ENCODE measurements at places on chromosomes 11 and 22.

- no peak for DNase-seq
Observed at GRCh38 chr11:19713196-19714021, 772 bp downstream of the NAV2 start.

DNA sequence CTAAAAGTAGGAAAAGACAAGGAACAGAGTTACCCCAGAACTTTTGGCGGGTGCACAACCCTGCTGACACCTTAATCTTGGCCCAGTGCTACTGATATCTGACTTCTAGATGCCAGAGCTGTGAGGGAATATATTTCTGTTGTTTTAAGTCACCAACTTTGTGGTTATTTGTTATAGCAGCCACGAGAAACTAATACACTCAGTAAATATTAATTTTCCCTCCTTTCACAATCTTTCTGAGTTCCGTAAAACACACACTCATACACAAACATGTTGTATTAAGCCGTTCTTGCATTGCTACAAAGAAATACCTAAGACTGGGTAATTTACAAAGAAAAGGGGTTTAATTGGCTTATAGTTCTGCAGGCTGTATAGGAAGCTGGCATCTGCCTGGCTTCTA, 16.1 kb upstream of the ZDHHC13 start:
- no peak for DNase-seq

DNA sequence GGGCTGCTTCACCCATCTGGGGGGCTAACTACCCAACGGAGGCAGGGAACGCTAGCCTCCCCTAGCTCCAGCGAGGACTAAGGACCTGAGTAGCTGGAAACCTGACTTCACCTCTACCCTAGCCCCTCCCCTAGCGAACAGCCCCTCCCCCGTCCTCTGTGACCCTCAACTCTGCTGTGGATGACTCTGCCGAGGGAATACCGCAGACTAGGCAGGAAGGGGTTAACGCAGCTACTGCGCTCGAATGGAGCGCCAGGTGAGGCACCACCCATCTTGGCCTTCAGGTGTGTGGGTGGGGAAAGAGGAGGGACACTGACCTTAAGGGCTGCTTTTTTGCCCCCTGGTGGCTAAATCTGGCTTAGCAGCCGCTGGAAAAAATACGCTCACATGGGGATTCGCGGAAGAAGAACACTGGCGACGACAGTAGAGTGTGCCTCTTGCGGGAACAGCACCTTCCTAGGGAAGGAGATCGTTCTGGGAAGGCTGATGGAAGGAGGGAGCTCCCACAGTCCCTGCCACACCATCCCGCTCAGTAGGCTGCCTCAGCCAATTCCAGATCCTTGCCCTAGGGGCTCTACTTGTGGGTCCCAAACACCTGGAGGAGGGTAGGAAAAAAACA, 4.5 kb upstream of the BCL9L start:
- DNase-seq: peak; percentile 92

DNA sequence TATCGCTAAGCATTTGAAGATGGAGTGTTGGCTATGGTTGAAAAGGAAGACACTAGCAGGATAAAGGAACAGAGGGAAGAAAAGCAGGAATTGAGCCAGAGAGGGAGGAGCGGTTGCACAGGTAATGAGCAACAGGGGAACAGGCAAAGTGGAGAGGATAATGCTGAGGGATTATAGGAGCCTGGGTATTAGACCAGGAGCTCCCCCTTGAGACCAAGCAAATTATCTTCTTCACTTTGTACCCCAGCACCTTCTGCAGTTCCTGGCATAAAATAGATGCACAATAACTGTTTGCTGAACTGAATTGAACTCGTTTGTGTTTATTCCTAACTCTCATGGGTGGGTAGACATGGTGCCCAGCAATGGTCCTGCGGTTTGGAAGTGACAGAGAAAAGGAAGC, 54.6 kb upstream of the OR5P2 start:
- DNase-seq: no peak

DNA sequence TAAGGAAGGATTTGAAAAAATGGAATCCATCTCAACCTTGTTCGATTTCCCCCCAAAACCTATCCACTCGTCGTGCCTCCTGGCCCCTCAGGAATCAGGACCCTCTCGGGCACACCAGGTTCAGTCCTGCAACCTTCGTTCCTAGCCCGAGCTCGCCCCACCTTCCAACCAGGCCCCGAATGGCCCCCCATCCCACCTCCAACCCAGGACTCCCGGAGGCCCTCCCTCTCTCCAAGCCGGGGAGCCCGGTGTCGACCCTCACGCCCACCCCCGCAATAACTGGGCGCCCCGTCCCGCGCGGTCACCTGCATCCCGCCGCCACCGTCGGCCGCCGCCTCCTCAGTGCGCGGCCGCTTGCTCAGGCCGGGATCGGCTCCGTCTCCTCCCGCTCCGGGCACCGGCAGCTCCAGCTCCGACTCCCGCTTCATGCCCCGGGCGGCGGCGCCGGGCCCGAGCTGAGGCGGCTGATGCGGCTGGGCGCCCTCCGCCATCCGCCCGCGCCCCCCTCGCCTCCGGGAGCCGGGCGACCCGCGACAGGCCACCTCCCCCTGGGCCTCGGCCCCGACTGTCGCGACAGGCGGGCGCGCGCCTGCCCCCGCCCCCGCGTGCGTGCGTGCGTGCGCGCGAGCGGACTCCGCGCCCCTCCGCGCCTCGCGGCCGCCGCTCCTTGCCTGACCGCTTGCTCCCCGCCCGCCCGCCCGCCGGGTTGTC, 534 bp downstream of the RBFOX2 start:
- DNase-seq: peak; percentile 58

- DNase-seq: no peak
Observed at GRCh38 chr11:131253142-131253655, 117.2 kb upstream of the NTM start.

DNA sequence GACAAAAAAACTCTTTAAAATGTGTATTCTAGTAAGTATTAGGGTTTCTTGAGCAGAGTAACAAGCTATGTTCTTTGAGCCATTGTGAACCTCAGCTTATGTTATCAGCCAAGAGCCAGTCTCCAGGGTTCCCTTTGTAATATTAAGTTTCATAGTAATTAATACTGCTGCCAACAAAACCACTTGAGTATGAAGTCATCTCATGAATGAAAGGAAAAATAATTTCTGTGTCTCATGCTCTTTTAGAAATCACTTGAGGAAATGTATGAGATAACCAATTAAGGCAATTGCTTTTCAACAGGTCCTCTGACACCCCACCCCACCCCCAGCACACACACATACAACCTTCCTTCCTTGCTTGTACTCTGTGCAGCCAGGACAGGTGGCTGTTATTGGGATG, 59.9 kb downstream of the BBOX1 start:
- no peak for DNase-seq

- no peak for DNase-seq
Observed at GRCh38 chr11:78350091-78350645, 67.5 kb downstream of the GAB2 start.

DNA sequence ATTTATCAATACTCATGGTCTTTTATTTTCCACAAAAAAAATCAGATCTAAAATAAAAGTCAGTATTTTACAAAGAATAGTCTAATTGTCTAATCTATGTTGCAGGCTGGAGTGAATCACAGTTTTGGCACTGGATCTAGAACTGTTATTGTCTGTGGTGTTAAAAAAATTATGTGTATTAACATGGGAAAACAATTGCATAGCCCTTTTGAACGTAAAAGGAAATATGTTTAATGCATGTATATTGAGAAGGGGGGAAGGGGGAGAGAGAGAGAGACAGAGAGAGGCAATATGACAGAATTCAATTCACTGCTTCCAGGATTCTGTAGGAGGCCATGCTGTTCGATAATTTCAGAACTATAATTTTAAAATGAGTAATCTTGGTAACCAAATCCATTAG, 324.9 kb upstream of the CCDC90B start:
- no peak for DNase-seq

- no peak for DNase-seq
Observed at GRCh38 chr11:66857234-66857926, 516 bp downstream of the LRFN4 start.

DNA sequence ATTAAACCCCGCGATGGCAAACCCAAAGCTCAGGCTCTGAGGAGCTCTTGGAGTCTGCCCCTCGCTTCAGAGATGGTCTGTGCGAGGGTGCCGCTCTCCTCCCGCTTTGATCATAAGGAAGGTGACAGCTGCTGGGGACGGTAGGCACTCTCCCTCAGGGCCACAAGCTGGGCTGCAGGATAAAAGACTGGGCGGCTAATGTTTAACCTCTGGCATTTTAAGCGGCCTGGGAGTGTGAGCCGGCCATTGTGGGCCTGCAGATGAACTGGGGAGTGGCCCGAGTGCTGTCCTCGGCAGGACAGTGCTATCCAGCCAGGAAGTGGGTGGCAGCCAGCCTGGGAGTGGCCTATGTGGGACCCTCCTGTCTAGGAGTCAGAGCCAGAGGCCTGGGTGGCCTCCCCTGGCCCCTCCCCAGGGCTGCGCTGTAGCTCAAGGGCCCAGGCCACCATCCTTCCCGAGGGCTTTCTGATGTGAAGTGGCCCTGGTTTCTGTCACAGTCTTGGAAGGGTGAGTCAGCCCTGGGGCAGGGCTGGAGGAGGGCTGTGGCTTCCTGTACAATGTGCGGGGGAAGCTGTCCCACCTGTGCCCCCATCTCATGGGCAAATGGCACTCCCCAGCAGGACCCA, 58.7 kb upstream of the PRODH start:
- DNase-seq: no peak

DNA sequence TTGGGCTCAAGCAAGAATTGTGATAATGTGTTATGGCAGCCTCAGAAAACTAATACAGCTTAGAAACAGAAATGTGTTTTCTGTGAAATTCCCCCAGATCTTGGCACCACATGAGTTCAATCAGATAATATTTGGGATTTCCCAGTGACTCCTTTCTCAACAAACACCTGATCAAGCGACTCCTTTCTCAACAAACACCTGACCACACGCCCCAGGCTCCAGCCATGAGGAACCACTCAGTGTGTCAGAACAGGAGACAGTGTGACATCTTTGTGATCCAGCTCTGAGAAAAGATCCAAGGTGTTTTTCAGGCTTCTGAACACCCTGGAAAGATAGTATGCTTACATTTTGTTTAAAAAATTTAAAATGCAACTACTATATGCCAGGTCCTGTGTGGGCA, 1.9 kb upstream of the UVRAG start:
- no peak for DNase-seq

DNA sequence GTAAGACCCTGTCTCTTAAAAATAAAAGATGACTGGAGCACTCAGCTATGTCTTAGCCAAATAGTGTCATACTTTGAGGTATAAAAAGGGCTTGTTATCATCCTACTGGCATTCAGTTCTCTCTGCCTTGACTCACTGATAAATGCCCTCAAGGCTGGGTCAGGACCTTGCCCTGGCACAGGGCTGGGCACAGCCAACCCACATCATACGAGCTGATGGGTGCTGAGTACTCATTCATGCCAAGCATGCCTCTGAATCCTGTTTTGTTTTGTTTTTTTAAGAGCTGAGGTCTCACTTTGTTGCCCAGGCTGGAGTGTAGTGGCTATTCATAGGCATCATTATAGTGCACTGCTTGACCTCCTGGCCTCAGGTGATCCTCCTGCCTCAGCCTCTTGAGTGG, 1.9 kb downstream of the SMTNL1 start:
- DNase-seq: no peak

DNA sequence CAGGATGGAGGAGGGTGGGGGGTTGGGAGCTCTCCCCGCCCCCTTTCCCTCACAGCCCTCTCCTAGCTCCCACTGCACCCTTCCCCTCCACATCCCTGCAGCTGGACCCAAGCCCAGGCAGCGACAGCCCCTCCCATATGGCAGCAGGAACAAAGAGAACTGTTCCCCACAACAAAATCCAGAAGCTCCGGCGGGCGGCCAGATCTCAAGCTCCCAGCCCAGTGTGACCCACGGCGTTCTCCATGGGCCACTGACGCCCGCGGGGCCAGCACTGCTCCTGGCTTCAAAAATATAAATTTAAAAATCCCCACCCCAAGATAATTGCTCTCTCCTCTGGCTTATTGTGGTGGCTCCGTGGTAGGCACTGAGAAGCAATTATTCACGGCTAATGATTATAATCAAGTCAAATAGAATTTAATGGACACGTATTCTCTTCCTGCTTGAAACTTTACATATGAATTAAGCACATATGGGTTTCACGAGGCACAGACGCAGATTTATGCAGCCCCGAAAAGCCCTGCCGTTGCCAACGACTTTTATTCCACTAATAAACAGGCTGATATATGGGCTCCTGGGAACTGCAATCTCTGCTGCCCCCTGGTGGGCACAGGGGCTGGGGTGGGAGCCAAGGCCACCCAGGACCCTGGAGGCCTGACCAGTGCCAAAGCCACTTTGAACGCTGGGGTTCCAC, 17.5 kb downstream of the MACROD1 start:
- DNase-seq: peak; percentile 78

DNA sequence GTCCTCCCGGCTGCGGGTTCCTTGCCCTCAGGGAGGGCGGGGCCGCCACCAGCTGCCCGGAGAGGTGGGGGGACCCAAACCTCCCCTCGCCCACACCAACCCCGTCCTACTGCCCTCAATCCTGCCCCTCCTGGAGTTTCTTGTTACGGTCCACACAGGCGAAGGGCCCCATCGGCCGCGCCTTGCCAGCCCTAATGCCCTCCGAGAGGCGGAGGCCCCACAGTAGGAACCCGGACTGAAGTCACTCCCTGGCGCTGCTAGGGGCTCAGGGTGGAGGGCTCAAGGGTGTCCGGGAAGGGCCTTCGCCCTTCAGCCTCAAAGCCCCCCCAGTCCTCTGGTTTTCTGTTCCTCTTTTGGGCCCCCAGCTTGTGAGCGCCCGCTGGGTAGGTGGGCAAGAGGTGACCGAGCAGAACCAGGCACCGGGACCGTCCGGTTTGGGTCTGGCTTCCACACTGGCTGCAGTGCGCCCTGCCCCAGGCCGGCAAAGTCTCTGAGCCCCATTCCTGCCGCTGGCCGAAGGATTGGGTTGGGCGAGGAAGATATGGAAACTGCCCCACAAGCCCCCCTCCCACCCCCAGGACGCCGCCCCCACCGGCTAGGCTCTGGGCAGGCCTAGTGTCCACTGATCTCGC, 24.5 kb downstream of the DUSP8 start:
- DNase-seq: no peak

DNA sequence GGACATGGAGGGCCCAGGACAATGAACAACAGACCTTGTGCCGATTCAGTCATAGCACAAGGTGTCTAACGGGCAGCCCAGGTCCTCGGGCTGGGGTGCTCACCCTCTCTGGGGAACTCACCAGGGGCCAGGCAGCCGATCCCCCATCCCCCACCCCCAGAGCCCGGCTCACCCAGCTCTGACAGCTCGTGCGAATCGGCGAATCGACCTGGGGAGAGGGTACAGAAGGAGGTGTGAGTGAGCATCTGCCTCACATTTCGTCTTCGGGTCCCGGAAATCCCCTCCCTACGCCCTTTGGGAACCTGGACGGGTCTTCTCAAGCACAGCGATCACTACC, 423 bp downstream of the PEX16 start:
- no peak for DNase-seq

DNA sequence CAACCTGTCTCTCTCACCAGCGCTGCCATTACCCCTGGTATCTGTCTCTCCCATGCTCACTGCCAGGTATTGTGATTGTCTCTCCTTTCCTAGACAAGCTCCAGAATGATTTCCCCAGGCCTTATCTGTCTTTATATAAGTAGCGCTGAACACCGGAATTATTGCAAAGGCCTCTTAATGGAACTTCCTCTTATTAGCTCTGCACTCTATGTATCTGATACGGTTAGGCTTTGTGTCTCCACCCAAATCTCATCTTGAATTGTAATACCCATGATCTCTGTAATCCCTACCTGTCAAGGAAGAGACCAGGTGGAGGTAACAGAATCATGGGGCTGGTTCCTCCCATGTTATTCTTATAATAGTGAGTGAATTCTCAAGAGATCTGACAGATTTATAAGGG, 39.3 kb downstream of the DDI1 start:
- no peak for DNase-seq

GRCh38 chr11:66143264-66143566, 73.1 kb downstream of the PACS1 start:
- DNase-seq: no peak

GRCh38 chr22:29524442-29525191, 28.9 kb downstream of the THOC5 start:
- peak; percentile 25 for DNase-seq

Data from progenitor cell of endocrine pancreas (in vitro differentiated cells).